ENCODE measurements at places on chromosomes 2 and 18.
A peak's percentile ranks its signal among the peaks of the same experiment; 100 is the strongest.

DNA sequence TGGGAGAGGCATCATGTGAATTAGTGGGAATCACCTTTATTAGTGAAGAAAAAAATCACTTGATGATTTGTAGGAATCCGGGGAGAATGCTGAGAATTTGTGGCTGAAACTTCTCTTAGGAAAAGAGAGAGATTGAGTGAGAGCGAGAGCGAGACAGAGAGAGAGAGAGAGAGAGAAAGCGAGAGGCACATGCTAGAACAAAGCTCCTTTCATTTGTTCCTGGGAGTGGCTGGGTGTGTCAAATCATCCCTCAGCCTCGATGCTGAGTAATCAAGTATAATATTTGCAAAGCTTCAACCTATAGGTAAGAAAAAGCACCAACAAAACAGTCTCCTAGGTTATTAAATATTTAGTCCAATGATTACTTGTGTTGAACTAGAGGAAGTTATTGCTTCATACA lies 4.4 kb upstream of the SERPINB5 start:
- DNase-seq = no peak

DNA sequence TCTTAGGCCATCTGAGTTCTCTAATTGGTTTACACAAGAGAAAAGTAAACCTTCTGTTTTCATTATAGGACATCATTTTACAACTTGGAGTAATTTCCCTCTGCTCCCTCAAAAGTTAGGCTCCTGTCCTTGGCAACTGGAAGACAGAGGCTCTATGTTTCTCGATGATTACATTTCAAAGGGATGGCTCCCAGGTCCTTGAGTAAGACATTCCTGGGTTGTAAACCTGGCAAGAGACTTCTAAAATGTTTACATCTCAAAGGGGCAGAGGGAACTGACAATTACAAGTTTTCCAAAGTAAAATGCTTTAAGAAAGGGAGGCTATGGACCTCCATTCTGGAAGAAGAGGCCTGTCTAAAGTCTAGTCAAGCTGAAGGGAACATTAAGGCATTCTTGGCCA lies 268.3 kb upstream of the REG3G start:
- no peak for DNase-seq

DNA sequence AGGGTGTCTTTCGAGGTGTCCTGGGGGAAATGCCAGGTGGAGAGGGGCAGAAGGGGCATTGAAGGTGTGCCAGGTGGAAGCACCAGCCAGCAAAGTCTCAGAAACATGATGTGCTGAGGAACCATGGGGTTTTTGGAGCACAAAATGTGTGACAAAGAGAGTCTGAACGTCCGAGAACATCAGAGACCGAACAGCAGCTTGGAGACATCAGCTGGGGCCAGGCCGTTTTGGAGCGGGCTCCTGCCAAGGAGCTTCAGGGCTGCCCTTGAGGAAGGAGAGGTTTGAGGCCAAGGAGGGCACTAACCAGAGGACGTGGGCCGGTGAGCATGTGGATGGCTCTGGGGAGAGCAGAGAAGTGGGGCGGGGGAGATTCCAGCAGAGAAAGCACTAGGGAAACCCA lies 5.3 kb upstream of the MBP start:
- DNase-seq = no peak

- no peak for DNase-seq
These were observed 818.7 kb downstream of the BCL11A start for GRCh38 chr2:59734743-59735142.

DNA sequence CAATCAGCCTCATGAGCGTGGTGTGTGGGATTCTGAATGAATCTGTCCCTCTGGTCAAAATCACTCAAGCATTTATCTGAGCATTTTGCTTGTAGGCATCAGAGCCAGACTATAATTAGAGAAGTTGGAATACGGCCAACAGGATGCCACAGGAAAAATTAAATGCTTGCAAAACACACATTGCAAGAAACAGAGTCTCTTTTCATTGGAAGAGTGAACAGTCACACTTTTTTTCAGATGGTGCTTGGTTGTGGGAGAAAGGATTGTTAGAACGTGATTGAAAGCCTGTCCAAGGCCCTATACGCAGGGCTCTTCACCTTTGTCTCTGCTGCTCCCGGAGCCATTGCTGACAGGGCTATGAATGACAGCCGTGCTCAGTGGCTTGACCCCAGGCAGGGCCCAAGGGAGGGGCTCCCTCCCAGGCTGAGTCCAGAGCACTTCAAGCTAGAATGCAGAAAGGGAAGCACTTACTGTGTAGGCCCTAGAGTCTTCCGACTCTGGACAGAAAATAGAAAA lies 59.8 kb downstream of the SNTG2 start:
- DNase-seq = no peak

DNA sequence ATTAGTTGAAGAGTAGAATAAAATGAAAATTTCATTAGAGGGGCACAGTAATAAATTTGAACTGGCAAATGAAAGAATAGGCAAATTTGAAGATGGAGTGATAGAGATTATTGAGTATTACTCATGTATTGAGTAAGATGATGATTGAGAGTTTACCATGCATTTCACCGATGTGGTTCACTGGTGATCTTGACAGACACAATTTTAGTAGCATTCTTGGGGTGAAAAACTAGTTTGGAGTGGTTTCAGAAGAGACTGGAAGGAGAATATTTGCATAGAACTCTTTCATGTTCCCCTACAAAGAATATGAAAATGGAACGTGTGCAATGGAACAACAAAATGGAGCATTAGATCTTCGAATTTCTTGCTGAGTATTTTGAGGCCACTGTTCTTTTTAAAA lies 121.4 kb downstream of the ASXL3 start:
- no peak for DNase-seq

- no peak for DNase-seq
These were observed 86.9 kb upstream of the SERPINE2 start for GRCh38 chr2:224126003-224126402.

- no peak for DNase-seq
These were observed 196.7 kb upstream of the SIX2 start for GRCh38 chr2:45205985-45206384.

DNA sequence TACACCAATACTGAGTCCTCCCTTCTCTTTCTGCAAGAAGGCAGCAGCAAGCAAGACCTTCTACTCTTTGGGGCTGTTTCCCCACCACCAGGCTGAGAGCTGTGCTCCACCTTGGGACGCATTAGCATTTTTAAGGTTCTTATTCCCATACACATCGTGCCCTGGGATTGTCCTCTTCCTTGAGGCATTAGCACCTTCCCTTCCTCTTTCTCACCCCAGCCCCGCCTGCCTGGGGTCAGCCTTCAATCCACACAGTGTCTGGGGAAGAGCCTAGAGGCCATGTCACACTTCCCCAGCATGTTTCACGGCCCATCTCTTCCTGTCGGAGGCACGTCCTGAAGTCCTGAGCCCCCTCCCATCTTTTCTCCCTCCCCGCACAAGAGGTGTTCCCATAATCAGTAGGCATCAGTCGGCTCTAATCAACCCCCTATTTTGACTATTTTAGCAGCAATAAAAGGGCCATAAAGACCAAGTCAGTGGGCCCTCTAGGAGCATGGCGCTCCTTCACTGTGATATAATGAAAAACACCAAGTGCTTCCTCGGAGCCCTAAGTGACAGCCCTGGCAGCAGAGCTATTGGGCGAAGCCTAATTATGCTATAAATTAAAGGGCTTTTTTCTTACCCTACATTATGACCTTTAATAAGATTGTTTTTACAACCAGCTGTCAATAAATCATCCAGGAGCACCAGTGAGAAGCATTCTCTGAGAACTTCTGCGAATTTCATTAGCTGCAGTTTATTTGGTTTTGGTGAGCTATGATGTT lies 55.0 kb upstream of the PKDCC start:
- DNase-seq = no peak

DNA sequence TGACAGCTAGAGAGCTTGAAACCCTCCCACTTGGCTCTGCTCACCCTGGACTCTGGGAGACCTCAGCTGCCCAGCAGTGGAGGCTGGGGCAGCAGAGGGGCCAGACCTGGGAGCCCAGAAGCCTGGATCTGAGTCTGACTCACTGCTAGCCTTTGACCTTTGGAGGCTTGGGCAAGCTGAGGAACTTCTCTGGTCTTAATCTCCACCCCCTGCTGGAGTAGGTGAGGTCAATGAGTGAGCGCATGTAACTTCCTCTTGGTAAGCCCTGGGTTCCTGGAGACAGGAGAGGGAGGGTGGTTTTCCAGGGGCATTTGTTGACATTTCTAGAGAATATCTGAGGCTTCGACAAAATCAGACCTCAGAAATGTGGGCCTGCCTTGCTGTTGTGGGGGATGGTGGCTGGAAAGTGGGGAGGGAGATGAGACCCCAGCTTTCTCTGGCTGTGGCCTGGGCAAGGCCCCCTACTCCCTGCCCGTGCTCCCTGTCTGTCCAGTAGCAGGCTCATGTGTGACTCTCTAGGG lies 73.0 kb upstream of the YWHAQ start:
- DNase-seq = no peak

- no peak for DNase-seq
These were observed 515.4 kb upstream of the RAB6C start for GRCh38 chr2:129464036-129464435.

GRCh38 chr18:8522756-8523155 lies 86.5 kb upstream of the RAB12 start:
- DNase-seq = no peak

- no peak for DNase-seq
These were observed 69.8 kb downstream of the MAP3K20 start for GRCh38 chr2:173145454-173145853.

DNA sequence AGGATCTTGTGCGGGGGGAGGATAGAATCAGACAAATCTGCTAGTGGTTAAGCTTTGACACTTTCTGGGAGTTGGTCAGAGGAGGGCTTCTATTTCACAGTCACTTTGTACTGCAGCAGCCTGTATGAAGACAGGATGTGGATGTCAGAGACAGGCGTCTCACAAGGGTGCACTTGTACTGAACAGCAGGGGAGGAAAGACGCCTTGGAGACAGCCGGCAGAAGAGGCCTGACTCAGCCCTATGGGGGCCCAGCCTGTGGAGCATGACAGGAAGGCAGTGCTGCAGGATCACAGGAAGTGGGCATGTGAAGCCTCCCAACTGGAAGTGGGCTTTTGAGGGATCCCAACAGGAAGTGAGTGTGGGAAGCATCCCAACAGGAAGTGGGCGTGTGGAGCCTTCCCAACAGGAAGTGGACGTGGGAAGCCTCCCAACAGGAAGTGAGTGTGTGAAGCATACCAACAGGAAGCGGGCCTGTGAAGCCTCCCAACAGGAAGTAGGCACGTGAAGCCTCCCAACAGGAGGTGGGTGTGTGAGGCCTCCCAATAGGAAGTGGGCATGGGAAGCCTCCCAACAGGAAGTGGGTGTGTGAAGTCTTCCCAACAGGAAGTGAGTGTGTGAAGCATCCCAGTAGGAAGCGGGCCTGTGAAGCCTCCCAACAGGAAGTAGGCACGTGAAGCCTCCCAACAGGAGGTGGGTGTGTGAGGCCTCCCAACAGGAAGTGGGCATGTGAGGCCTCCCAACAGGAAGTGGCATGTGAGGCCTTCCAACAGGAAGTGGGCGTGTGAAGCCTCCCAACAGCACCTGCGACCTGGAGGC lies 212.3 kb downstream of the SNTG2 start:
- peak; percentile 30 for DNase-seq

All from stimulated activated naive CD4-positive, alpha-beta T cell treated with Interleukin-2 at 50 U/mL for 16 hours (primary cell).